ENCODE measurements at places on chromosomes 12 and 14.

DNA sequence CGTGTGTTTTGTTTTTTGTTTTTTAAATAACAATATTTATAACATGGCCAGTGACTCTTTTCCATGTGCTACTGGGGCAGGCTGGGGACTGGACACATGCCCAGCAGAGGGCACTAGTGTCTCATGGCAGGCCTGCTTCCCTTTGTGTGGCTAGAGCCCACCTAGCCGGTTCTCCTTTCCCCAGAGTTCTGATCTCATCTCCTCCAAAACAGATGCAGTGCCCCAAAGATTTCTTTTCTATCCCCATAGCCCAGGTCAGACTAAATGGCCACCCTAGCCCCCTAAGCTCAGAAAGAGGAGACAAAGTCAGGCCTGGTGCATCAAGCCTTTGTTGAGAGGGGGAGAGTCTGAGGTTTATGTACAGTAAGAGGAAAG lies 21.2 kb downstream of the PRPF40B start:
- peak; percentile 40 for DNase-seq

- DNase-seq, result no peak
These were observed 87.2 kb upstream of the CDKN3 start for GRCh38 chr14:54309615-54310014.

- no peak for DNase-seq
These were observed 116.3 kb upstream of the PRICKLE1 start for GRCh38 chr12:42705863-42706262.

DNA sequence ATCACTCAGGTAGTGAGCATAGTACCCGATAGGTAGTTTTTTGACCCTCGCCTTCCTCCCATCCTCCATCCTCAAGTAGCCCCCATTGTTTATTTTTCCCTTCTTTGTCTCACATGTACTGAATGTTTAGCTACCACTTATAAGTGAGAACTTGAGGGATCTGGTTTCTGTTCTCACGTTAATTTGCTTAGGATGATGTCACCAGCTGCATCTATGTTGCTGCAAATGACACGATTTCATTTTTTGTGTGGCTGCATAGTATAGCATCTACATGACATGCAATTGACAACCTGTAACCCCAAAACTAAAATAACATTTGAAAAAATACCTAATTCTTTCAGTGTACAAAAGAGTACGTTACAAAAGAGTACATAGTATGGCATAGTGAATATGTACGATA lies 254.0 kb upstream of the NOVA1 start:
- no peak for DNase-seq

GRCh38 chr12:120586860-120587259 lies 5.7 kb upstream of the POP5 start:
- no peak for DNase-seq

DNA sequence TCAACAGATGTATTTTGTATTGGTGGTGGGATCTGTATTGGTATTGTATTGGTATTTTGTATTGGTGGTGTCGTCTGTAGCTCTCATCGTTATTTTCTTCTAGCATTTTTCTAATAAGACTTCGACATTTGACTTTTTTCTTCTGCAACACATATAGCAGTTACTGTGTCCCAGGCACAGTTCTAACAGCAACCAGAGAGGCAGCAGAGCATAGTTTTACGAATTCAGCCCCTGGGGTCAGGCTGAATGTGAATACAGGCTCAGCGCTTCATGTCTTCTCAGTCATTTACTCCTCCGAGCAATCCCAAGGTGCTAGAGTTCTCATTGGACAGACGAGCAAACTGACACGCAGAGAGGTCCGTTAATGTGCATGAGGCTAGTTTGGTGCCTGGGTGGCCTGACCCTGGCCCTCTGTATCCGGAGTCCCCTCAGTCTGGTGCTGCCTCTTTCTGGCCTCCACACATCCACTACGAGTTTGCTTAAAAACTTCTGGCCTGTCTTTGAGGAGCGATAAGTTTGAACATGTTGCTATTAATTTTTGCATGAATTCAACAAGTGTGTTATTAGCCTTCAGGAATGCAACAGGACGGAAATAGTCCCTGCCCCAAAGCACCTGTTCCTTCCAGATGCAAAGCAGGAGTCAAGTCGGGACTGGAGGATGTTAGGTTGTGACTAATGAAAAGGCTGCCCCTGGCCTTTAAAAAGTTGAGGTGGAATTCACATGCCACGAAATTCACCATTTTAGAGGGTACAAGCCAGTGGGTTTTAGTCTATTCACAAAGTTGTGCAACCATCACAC lies 87.0 kb downstream of the GLT1D1 start:
- DNase-seq, result no peak

- no peak for DNase-seq
These were observed 128.0 kb downstream of the BCAT1 start for GRCh38 chr12:24820872-24821271.

- DNase-seq, result peak; percentile 88
These were observed 53.8 kb upstream of the CCDC196 start for GRCh38 chr14:66432334-66432733.

GRCh38 chr14:96951511-96951910 lies 154.3 kb downstream of the VRK1 start:
- no peak for DNase-seq

- no peak for DNase-seq
These were observed 1206.5 kb upstream of the FLRT2 start for GRCh38 chr14:84323450-84323849.

- DNase-seq, result peak; percentile 17
These were observed 32.8 kb upstream of the TOMM20L start for GRCh38 chr14:58362798-58363412.

DNA sequence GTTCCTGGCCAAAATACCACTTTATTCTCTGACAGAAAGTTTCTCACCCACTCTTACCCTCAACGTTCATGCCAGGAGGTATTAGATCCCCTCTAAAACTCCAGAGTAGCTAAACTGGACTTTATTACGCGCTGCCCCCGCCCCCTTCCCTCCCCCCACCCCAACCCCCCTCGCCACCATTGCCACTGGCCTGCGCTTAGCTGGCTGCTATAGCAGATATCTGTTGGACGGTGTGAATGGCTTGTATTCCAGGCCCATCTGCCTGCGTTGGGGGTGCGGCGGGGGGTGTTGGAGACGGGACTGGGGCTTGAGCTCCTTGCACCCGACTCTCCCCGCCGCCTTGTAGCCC lies 564 bp upstream of the THTPA start:
- no peak for DNase-seq

- no peak for DNase-seq
These were observed 22.4 kb upstream of the EIF2B2 start for GRCh38 chr14:74980398-74980730.

DNA sequence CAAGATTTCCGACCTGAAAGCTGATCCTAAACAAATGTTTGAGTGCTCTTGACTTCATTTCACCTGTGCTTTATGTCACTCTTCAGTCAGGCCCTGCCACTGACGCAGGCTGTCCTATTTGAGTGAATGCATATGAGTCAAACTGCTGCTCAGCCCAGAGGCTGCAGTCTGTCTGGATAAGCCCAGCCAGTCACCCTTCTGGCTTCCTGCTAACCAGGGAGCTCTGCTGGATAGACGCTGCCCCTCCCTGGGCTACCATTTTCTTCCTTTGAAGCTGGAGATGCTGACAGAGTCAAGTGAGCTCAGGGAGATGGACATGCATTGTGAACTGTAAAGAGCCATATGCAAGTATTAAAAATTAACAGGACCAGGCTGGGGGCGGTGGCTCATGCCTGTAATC lies 5.1 kb upstream of the TUNAR start:
- DNase-seq, result no peak

- no peak for DNase-seq
These were observed at the start of gene GALNT9 for GRCh38 chr12:132329036-132329719. TSS of gene GALNT9 (minus strand) at chr12:132329589. CDS start at chr12:132329203, 386 bp downstream.

DNA sequence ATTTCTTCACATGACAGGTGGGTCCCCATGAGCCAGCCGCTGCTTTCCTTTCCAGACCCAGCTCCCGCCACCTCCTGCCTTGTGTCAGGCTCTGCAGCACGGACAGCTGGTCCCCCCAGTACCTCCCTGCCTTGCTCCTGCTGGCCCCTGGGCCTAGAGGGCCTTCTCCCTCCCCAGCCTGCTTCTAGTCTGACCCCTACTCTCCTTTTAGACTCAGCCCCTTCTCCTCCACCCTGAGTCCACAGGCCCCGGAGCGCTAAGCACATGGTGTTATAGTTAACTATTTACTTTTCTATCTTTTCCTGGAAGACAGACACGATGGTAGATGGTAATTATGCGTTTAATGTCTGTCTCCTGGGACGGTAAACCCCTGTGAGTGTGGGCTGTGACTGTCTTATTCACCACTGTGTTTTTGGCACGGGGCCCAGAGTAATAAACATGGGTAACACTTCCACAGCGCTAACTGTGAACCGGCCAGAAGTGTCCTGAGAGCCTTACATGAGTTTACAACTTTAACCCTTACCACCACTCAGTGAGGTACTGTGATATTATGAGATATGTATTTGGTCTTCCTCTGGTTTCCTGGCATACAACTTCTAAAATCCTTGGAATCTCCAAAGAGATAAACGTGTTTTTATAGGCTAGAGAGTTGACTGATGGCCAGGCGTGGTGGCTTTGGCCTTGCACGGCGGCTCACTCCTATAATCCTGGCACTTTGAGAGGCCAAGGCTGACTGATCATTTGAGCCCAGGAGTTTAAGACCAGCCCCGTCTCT lies 41.2 kb downstream of the DGLUCY start:
- DNase-seq, result peak; percentile 91

DNA sequence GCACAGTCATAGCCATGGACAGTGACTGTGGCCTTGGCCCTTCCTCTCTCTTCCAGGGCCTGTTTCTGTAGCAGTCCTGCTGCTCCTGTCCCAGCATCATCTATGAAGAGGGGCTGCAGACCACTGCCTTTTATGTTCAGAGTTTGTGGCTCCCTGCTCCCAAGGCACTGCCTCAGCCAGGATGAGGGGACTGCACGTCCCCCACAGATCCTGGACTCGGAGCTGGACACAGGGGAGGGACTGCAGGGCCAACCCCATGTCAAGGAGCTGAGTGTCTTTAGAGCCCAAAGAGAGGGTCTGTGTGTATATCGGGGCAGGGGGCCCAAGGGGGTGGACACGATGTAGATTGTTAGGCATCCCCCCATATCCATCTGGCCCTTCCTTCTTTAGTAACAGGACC lies 60.6 kb upstream of the DIO3 start:
- no peak for DNase-seq

DNA sequence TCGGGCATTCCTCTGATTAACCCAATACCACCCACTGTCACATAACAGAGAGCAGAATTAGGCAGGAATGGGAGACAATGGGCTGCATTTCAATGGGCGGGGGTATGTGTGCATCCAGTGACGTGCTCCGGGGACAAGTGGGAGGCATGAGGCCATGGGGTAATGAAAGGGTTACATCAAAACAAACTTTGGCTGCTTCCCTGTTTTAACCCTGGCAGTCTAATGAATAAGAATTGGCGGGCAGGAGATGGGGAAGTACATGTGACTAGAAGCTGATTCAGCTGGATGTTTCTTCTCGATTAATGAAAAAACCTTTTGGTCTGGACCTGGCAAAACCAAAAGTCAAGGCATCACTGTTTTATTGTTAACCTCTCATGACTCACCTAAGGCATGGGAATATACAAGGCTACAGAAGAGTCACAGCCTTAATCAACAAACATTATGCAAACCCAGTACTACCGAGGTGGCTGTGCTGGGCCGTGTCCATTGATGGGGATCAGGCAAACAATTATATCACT lies 44.2 kb downstream of the SOCS2 start:
- DNase-seq, result peak; percentile 57

DNA sequence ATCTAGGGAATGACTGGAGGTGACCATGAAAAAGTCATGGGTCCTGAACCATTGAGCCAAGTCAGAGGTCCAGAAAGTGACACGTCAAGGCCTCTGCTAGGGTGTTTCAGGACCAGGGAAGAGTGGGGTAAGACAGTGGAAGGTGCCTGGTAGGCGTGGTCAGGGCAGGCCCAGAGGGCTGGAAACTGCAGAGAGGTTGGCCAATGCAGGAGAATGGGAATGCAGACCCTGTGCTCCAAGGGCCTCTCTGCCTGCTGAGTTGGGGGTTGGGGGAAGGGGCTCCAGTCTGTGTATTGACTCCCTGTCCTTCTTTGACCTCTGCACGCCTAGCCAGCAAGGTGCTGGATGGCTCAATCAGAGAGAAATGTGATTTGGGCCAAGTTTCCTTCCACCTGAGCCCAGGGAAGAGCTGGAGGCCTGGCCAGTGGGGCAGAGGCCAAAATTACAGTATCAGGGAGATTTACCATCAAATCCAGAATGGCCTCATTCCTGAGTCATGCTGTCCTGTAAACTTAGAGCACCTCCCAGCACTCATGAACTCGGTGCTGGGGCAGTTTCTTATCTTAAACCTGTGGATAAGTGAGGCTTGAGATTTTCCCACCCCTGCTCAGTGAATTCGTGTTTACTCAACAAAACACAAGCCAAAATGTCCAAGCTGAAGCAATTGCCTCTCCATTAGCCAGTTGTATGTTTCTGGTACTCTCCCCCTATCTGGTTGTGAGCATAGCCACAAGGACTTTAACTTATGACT lies 24.4 kb downstream of the IRF2BPL start:
- DNase-seq, result no peak

DNA sequence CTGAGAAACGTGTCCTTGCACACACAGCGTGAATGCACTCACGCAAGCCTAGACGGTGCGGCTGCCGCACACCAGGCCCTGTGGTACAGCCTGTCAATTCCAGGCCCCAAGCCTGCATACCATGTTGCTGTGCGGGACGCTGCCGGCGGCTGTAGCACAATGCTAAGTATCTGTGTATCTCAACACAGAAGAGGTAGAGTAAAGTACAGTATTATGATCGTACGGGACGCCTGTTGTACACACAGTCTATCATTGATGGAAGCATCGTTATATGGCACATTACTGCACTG lies 45.0 kb downstream of the AMN start:
- no peak for DNase-seq

DNA sequence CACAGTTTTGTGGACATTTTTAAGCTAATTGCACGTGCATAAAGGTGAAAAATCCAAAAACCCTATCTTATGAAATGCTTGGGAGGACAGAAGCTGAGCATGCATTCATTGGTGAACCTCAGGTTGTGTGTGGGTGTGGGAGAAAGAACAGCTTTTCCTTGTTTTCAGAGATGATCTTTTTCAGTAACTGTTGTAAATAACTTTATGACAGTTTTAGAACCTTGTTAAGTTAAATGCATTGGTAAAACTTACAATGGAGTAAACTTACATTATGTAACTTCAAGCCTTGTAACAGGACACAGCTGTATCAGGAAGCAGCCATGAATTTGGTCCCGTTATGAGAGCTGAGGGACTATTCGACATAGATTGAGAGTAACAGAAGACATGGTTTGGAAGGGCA lies 587.4 kb downstream of the GALC start:
- DNase-seq, result no peak
